COLO829 (cell line): ENCODE measurements at places on chromosomes 7 and 10.

GRCh38 chr7:64869912-64870562, 33.0 kb upstream of the ZNF273 start:
- no peak for DNase-seq

DNA sequence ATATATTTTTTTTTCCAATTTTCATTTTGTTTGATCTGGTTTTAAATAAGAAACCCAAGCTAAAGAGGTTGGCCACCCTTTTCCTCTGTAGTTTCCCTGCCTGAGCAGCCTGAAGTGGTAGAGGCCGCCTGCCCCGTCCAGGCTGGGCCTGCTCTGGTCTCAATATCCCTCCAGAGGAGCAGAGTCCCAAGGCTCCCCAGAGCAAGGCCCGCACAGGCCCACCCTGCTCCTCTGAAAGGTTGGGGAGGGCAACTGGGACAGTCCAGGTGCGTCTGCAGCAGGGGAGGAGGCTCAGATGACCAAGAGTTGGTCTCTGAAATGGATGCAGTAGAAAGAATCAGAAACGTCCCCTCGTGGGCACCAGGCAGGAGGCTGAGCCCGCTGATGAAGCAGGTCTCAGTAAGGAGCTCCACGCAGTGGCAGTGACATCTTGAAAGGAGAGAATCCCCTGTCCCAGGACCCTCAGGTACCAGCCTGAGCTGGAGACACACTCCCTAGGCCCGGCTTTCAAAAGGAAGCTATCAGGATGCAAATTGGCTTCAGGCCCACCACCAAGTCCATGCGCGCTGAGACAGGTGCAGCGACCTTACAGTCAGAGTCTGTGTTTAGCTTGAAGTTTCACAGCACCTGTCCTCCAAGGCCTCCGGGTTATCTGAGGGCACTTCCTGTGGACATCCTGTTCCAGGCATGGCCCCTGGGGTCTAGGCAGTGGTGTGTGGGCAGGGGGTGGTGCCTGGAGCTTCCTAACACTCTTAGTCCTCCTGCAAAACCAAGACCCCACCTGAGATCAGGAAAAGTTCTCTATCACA, 37.7 kb downstream of the EN2 start:
- no peak for DNase-seq

- peak; percentile 51 for DNase-seq
These were observed 45.9 kb downstream of the CREM start for GRCh38 chr10:35172574-35172973.

DNA sequence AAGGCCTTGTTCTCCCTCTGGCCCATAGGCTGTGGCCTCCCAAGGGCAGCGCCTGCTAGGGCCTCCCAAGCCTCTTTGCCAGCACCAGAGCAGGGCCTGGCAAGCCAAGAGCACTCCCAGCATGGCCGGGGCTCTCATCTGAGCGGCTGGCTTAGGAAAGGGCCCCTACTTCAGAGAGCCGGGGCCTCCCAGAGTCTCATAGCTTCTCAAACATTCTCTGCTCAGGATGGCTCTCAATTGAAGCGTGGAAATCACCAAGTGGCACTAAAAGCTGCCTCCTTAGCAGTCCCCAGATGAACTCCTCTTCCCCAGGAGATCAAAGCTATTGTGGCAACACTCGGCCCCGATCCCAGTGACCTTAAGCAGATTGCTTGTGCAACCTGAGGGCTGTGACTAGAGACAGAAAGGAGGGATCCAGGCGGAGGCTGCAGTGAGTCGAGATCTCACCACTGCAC, 69.4 kb downstream of the FAM53B start:
- DNase-seq: no peak
